Stimulated activated CD4-positive, alpha-beta T cell treated with anti-CD3 and anti-CD28 coated beads, Interleukin-15, amount 100 ng/mL, for 48 hours (primary cell): ENCODE measurements at places on chromosomes 16 and 17.

DNA sequence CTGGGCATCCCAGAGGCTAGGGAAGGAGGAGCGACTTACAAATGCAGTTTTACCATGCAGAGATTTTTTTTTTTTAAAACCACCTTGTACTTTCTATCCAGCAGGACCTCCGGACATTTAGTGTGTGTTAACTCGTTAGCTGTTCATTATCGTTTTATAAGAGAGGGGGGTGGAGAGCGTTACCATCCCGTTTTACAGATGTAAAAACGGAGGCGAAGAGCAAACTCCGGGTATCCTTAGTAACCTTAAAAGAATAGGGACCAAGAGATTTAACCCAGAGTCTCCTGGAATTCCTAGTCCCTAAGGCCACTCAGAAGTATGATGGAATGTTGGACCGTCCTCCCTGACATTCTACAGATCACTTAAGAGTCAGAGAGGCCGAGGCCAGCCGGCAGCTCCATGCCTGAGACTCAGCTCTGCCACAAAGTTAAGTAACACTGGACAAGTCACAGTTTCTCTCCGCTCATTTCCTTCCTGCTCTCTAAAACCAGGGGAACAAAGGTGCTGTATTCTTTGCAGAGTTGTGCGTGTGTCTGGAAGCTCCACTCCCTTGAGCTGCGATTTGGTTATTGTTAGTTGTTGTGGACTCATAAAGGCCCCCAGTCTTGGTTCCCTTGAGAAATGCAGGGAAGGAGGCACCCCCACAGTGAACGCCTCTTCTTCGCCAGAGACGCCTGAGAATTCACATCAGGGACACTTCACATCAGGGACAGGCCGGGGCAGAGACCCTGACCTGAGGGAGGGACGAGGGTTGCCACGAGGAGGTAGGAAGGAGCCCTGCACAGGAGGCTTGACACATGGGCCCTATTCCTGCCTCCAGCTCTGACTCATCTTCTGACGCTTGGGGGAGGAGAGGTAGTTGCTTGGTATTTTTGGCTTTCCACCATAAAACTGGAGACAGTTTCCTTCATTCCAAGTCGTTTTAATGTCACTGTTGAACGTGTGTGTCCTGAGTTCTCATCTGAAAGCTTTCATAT, 1.2 kb downstream of the DUSP14 start:
- DNase-seq: no peak

DNA sequence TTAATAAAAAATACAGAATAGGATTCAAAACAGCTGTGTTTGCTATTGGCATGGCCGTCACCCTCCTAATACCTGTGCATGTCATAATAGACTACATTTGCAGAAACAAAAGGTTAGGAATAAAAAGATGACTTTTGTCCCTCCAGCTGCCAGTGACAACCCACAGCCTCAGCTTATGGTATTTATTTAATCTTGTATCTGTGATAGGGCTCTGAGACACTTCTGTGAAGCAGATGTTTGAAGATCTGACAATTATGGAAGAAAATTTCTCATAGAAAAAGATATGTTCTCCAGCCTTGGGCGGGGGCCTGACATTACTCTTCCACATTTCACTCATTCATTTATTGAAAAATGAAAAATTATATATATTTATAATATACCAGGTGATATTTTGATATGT, 62.2 kb downstream of the PITPNC1 start:
- no peak for DNase-seq

DNA sequence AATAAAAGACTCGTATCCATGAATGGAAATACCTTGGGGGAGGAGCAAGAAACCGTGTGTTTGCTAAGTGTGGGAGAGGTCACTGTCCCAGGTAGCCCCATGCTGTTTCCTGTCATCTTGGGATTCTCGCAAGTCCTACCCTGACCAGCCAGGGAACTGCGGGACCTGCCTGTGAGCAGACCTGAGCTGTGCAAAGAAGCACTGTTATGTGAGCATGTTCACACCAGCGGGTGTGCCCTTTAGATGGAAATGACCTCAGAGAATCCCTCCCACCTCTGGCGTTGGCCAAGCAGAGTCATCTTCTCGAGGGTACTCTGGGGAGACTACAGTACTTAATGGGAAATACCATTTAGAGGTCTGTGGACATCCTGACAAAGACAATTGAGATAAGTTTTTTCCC, 127.0 kb upstream of the MON1B start:
- DNase-seq: no peak

GRCh38 chr17:66441101-66441661, 138.8 kb downstream of the PRKCA start:
- no peak for DNase-seq

GRCh38 chr17:70011750-70012149, 63.3 kb upstream of the KCNJ16 start:
- DNase-seq: no peak

- no peak for DNase-seq
Measured at GRCh38 chr17:77286641-77287431, 146.1 kb downstream of the SEC14L1 start.

GRCh38 chr16:54930869-54931119, 129 bp downstream of the IRX5 start:
- DNase-seq: no peak

GRCh38 chr17:9768381-9768934, 22.9 kb downstream of the DHRS7C start:
- no peak for DNase-seq

DNA sequence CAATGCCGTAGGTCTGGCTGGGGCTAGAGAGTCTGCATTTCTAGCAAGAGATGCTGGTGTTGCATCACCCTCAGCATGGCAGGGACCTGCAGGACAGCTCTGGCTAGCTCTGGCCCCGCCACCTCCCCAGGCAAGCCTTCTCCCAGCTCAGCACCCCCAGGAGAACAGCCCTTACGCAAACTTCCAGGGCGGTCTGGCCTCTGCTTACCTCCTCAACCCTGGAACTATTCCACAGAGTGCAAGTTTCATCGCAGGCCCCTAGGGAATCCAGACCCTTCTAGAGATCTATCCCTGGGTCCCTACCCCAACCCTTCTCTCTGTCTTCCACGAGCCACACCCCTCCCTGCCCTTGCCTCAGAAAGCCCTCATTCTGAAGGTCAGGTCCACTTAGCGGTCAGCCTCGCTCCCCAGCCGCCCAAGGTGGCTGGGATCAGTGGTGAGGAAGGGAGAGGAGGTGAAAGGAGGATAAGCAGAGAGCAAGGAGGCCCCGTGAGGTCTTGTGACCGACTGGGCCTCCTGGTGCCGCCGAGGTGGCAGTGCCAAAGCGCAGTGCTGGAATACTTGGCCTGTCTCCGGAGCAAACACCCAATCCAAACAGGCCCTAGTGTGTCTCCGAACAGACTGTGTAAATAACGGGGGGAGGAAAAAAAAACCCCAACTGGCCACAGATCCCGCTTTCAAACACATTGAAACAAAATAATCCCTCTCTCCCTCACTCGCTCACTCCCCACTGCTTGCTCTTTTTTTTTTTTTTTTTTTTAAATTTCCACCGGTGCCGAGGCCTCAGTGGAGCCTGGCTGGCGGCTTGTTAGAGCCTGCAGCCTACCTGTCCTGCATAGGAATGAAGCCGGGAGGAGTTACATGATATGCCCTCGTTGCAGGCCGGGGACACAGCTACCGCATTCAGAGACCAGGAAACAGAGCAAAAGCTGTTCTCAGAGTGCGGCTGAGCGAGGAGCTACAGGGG, 380.9 kb downstream of the SOX9 start:
- DNase-seq: no peak

- DNase-seq: no peak
Measured at GRCh38 chr16:4085405-4085970, 30.8 kb downstream of the ADCY9 start.

DNA sequence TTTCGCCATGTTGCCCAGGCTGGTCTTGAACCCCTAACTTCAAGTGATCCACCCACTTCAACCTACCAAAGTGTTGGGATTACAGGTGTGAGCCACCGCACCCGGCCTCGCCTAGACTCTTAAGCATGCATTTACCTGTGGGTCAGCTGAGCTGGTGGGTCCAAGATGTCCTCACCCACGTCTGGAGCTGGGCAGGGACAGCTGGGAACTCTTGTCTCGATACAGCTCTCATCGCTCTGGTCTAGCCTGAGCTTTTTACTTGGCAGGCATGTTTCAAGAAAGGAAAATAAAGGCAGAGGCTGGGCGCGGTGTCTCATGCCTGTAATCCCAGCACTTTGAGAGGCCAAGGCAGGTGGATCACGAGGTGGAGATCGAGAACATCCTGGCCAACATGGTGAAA, 56.9 kb upstream of the PHOSPHO1 start:
- DNase-seq: no peak

DNA sequence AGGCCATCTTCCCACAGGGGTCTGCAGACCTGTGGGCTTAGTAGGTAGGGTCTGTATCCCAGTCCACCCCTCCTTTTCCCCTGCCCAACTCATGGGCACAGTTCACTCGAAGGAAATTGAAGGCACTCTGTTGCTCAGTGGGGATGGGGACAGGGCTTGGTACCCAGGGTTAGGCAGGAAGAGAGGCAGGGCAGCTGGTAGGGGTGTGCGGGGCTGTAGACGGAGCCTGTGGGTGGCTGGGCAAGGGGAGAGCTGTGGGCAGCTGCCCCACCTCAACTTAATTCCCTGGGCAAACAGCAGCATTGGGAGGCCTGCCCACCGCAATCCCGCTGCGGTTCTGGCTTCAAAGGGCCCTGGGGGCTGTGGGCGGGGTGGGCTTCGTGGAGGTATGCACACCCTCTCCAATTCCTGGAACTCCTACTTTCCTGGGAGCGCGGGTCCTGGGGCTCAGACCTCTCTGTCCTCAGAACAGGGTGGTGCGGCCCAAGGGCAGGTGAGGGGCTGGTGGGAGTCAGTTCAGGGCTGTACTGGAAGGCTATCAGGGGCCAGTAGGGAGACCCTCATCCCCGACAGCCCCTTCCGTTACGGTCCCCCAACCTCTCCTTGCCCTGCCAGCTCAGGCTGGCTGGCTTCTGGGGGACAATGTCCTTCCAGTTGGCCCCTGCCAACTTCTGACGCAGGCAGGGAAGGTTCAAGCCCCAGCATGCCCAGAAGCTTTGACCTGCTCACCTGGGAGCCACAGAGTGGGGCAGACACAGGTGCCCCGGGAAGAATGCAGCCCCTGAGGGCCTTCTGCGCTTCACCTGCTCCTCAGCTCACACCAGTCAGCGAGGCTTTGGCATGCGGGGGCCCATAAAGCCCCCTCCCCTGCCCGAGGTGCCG, 9.1 kb downstream of the FOXJ1 start:
- DNase-seq: no peak

DNA sequence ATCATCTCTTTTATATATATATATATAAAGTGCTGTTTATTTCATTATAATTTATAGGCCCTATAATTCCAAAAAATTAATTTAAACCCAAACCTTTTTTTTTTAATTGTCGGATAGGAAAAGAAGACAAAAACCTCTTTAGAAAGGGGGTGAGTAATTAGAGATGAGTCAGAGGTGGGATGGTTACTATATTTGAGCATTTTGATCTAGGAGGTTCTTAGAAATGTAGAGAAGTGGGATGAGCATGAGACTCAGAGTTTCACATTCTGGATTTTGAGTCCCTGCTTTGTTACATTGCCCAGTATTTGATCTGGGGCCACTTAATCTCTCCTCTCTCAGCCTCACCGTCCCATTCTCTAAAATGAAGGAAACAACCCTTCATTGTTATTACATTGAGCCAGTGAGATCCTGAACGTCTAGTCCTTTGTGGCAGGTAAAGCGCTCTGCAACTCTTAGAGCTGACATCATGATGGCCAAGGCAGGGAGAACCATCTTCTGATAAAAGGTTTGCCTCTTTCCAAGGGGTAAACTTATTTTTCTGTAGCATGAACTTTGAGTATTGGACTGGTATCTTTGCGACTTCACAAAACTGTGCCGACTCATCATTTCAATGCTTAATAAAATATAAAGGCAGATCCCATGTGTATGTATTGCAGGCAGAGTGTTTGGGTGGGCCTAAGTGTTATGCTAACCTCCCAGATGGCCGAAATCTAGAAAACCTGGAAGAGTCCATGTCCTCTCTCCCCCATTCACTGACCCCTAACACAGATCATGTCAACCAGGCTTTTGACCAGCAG, 21.3 kb downstream of the HS3ST3B1 start:
- no peak for DNase-seq

DNA sequence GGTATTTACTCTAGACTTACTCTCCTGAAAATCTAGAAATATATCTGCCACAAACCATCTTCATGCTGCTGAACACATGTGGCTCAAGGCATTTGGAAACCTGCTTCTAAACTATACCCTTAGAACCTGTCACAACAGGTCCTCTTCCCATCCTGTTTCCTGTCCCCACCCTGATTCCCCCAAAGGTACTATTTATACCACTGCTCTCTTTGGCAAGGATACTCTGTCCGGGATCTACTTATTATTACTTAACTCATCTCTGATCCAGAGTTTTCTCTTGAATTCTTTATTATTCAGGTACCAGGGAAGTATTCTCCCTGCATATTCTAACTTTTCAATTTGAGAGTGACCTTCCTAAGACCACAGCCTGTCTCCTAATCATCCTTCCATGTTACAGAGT, 33.4 kb downstream of the TRAF4 start:
- no peak for DNase-seq

DNA sequence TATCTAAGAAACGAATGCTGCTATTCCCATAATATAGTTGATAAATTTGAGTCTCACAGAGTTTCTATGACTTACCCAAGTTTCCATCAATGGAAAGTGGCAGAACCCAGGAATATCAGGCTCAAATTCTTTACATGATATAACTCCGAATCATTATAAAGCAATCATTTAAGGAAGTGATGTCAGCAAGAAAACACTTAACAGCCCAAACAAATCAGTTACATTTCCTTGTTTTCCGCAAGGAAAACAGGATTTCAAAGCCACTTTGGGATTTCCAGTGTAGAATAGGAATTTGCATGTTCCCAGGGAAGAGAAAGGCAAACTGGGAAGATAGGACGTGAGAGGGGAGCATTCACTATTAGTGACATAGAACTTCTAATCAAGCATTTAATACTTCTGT, 311.4 kb upstream of the GOT2 start:
- DNase-seq: no peak

- DNase-seq: no peak
Measured at GRCh38 chr16:63447121-63447520, 1410.9 kb upstream of the CDH8 start.

DNA sequence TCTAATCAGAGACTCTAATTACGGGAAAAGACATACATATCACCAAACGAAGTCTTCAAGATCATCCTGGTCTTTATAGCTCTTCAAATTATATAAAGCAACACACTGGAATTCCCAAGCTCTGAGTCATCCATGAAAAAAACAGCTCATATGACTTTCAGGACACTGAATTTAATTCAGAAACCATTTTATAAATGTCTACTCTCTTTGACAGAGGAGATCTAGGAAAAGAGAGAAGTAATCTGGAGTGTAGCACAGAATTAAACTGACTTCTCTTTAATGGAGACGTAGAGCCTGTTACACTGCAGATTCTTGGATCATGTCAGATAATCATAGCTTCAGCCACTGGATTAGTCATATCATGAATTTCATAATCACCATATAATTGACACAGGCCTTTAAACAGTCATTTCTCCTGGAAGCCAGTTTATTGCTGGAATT, 86.8 kb upstream of the WSB1 start:
- DNase-seq: no peak
